RWPE2 (cell line): ENCODE measurements at places on chromosomes 1 and 21.

- DNase-seq, result no peak
- no peaks in the 10 kb centered on the region for H3K27me3 ChIP-seq
- no peak overlapping the region for H3K4me3 ChIP-seq
- no peaks in the 10 kb centered on the region for H3K4me1 ChIP-seq
These were observed 83.4 kb downstream of the MATN1 start for GRCh38 chr1:30639881-30640452.

DNA sequence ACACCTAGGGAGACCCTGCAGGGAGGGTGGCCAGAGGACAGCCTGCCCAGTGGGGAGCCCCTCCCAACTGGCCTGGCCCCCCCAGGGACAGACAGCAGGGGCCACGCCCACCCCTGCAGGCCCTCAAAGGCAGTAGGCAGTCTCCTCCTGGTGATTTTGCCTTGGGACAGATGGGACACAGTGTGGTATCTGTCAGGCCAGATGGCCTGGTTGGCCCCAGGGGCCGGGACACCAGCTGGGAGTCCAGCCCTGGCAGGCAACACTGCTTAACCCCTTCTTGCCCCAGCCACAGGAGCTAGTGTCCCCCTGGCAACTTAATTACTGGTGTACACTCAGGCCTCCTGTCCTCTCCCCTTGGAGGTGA is 17.8 kb downstream of the IFFO2 start:
- peaks cover 40% of the 10 kb centered on the region for H3K4me1 ChIP-seq
- peaks cover 12% of the 10 kb centered on the region for H3K36me3 ChIP-seq
- peak overlapping the region; percentile 97 for H3K27ac ChIP-seq
- no peak for DNase-seq
- no peaks in the 10 kb centered on the region for H3K27me3 ChIP-seq

DNA sequence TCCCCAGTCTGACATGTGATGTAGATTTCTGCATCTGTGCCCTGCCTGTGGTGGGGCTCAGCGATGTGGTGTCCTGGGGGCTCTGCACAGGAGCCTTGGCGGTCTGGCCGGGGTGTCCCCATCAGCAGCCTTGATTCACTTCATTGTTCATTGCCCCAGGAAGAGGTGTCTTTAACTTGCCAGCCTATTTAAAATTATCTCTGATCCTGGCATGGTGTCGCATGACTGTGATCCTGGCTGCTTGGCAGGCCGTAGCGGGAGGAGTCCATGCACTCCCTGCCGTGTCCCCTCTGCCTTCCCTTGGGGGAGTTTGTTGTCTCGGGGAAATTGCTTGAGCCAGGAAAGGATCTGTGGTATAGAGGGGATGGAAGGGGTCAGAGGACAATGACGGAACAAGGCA is 59.9 kb downstream of the TRIM11 start:
- H3K4me3 ChIP-seq, result no peak overlapping the region
- no peaks in the 10 kb centered on the region for H3K36me3 ChIP-seq
- no peaks in the 10 kb centered on the region for H3K4me1 ChIP-seq
- no peak for DNase-seq

DNA sequence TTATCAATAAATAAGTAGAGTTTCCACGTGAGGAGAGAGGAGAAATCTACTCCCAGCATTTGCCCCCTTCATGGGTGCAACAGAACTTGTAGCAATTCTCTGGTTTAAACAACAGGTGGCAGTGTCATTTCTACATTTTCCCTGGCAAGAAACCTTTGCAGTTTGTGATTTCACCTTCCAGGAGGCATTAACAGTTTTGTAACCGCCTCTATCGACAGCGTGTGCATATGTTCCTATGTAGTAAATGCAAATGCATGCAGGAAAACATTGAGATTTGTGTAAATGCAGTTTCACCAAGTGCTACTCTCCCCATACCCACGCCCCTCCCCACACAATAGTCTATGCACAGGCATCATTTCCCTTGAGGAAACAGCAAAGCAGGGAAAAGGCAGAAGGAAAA is 494.7 kb downstream of the SMYD3 start:
- H3K27me3 ChIP-seq, result no peaks in the 10 kb centered on the region
- H3K4me1 ChIP-seq, result no peaks in the 10 kb centered on the region
- H3K36me3 ChIP-seq, result no peaks in the 10 kb centered on the region
- no peak overlapping the region for H3K27ac ChIP-seq

- no peaks in the 10 kb centered on the region for H3K27me3 ChIP-seq
- H3K4me3 ChIP-seq, result no peak overlapping the region
- H3K4me1 ChIP-seq, result peaks cover 28% of the 10 kb centered on the region
- no peak for DNase-seq
These were observed 29.6 kb downstream of the PROK1 start for GRCh38 chr1:110480356-110481096.
